ENCODE measurements at places on chromosomes 1 and 21.

DNA sequence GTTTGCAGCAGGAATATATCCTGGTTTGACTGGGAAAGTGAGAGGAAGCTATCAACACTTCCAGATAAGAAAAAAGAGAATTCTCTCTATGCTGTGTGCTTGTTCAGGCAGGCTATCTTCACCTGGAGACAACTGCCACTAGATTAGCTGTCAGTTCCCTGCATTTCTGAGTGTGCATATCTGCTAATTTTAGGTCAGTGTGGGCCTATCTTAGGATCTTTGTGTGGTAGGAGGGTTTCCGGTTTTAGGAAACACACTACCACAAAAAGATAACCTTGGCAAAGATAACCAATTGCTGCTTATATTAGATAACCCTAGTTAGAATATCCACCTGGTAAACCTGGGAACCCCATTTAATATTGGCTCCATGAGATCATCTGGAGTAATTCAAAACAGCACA, 22.5 kb upstream of the GBP5 start:
- DNase-seq: no peak

DNA sequence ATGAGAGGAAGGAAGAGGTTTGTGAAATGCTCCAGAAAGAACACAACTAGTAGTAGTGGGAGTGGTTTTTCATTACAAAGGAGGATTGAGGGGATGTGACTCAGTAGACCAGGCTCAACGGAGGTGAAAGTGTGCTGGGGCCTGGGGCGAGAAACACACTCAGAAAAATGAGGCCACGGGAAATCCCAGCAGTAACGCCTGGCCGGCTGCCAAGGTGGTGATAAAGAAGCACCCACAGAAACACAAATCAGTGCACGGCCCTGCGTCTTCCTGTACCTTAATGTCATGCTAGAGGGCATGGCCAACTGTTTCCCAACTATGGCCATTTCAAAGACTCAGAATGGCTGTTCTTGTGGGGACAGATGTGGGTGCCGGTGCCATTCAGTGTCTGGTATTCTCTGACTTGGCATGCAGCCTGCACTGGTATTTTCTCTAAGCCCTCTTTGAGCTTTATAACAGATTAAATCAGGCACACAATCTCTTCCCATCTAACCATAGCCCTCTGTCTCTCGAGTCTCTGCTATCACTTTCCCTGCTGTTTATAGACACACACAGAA, 38.2 kb downstream of the URB2 start:
- no peak for DNase-seq

GRCh38 chr1:18734001-18734400, 103.4 kb downstream of the PAX7 start:
- DNase-seq: no peak

GRCh38 chr21:31159808-31160207, 121.5 kb upstream of the KRTAP19-8 start:
- DNase-seq: no peak

GRCh38 chr1:199821029-199821779, 206.3 kb upstream of the NR5A2 start:
- DNase-seq: no peak

- DNase-seq: no peak
Measured at GRCh38 chr1:228207851-228208821, at the start of gene OBSCN. TSS of gene OBSCN (plus strand) at chr1:228208044. CDS start at chr1:228211784, 3,740 bp downstream.

GRCh38 chr1:94228640-94229375, 8.6 kb downstream of the ARHGAP29 start:
- no peak for DNase-seq

GRCh38 chr1:6143395-6143794, 36.7 kb downstream of the CHD5 start:
- no peak for DNase-seq

- no peak for DNase-seq
Measured at GRCh38 chr21:37281579-37281978, 14.4 kb upstream of the VPS26C start.

DNA sequence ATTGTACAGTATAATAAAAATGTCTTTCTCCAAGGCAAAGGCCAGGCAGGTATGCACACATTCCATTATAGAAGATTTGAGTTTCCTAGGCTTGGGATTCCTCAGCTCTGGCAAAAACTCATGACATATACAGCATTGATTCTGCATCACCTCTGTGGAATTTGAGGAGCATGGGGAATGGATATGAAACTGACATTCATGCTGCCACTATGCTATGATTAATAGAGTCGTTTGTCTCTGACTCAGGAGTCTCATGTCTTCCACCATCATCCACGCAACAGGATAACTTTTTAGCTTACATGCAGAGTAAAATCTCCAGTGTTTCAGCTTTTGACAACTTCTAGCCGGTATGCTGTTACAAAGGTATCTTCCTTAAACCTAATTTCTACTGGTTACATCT, 49.8 kb upstream of the ADORA3 start:
- no peak for DNase-seq

DNA sequence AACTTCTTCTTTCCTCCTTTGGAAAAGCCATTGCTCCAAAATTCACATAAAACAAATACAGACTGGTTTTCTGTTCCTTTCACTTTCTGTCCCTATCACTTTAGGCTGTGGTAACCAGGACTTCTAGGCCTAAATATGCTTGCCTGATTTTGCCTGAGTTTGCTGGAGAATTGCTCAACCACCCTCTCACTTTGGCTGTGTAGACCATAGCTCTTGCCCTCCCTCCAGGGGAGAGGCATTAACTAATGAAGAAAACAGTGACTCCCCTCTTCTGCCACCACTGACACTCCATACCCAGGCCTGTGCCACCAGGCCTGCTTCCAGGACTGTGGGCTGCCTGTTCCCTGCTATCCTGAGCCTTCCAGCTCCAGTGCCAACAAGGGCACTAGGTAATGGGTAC, 163.5 kb downstream of the TOMM20 start:
- no peak for DNase-seq

- no peak for DNase-seq
Measured at GRCh38 chr1:16922885-16923431, 1.2 kb downstream of the CROCC start.

DNA sequence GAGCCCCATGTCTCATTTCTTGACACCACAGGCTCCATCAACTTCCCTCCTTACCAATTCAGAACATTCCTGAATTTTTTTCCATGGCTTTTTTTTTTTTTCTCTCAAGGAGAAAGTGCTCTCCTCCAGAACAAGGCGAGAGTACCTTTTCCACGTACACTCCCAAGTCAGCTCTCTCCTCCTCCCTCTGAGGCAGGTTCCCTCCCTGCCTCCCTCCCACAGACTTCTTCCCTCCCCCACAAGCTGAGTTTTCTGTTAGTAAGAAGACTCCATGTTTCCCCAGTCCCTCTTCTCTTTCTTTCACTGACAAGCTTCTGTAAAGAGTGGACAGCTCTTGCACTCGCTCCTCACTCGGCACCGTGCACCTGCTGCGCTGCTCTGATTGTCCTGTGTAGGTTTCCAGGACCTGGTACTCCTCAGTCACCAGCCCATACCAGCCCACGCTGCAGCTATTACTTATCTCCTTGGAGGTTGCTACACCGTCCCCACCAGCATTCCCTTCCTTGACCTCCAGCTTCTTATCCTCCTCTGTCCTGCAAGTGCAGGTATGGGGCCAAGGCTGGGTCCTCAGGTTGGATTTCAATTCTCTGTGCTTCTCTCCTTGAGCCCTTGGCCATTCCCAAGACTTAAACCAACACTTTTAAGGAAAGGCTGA, 3.8 kb downstream of the TRAF5 start:
- DNase-seq: no peak

DNA sequence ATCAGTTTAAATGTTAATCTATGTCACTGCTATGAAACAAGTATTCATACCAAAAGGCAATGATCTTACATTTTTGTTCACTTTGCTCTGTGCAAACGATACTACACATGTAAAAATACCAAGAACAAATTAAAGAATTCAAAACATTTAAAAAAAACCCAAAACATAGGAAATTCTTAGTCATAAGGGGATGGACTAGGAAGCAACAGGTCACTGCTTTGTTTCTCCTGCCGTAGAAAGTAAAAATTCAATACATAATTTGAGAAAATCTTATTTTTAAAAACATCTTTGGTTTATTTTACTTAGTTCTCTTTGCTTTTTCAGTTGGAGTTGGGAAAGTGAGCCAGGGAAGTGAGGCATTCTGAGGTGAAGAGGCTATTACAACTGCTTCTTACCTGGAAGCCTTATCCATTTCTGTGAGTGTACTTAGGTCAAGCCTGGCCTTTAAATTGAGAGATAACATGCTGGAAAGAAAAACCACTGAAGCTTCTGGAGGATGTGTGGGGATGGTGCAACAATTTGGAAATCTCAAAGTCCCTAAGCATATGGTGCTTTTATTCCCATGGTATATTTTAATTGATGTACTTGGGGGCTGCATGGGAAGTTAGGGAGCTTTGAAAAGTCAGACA, 183.5 kb downstream of the CDC42BPA start:
- DNase-seq: no peak

DNA sequence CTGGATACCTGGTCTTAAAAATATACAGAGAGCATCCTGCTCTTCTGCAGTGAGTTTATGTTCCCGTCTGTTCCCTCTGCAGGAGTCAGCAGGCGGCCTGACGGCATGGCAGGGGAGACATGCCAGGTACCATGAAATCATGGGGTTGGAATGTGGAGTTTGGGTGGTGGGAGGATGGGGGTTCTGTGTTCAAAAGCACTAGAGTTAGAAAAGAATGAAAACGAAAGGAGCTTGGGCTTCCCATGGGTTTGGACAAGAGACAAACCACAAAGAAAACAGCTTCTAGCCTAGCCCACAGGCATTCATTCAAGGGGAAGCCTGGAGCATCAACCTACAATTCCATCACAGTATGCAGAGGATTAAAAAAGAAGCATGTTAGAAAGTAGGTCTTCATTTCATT, 59.9 kb downstream of the WARS2 start:
- DNase-seq: peak; percentile 41

DNA sequence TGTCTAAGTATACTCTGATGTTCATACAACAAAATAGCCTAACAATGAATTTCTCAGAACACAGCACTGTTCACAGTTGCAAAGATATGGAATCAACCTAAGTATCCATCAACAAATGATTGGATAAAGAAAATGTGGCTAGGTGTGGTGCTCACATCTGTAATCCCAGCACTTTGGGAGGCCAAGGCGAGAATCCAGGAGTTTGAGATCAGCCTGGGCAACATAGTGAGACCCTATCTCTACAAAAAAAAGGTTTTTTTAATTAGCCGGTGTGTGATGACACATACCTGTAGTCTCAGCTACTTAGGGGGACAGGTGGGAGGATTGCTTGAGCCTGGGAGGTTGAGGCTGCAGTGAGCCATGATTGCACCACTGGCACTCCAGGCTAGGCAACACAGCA, 10.7 kb downstream of the IFNAR2 start:
- no peak for DNase-seq

- DNase-seq: no peak
Measured at GRCh38 chr1:23463286-23463685, 20.7 kb downstream of the ASAP3 start.

DNA sequence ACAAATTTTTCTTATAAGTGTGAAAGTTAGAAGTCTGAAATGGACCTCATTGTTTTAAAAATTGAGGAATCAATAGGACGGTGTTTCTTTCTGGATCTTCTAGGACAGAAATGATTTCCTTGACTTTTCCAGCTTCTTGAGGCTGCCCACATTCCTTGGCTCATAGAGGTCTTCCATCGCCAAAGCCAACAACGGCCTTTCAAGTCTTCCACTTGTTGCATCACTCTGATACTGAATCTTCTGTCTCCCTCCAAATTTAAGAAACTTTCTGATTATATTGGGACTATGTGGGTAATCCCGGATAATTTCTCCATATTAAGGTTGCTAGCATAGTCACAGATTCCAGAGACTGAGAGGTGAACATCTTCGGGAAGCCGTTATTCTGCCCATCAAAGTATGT, 595.4 kb upstream of the ADAMTS5 start:
- no peak for DNase-seq

DNA sequence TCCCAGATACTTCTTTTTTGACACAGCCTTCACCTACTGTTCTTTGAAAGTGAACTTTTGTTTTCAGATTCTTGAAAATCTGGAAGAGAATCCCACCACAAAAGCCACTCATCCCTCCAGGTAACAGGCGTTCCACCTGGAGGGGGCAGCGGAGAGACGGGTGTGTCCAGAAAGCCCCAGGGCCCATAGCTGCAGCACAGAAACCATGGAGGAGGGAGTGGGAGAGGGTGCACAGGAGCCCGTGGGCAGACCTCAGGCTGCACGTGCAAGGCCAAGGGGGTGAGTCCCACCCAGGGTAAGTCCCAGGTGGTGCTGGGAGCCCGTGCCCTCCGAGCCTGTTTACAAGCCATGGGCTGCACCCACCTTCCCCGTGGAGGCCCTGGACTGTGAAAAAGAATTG, 86.5 kb downstream of the PSMG1 start:
- no peak for DNase-seq

- DNase-seq: no peak
Measured at GRCh38 chr21:33899199-33899598, 16.4 kb downstream of the ATP5PO start.

- no peak for DNase-seq
Measured at GRCh38 chr1:119569095-119569494, 62.1 kb downstream of the HSD3B1 start.

DNA sequence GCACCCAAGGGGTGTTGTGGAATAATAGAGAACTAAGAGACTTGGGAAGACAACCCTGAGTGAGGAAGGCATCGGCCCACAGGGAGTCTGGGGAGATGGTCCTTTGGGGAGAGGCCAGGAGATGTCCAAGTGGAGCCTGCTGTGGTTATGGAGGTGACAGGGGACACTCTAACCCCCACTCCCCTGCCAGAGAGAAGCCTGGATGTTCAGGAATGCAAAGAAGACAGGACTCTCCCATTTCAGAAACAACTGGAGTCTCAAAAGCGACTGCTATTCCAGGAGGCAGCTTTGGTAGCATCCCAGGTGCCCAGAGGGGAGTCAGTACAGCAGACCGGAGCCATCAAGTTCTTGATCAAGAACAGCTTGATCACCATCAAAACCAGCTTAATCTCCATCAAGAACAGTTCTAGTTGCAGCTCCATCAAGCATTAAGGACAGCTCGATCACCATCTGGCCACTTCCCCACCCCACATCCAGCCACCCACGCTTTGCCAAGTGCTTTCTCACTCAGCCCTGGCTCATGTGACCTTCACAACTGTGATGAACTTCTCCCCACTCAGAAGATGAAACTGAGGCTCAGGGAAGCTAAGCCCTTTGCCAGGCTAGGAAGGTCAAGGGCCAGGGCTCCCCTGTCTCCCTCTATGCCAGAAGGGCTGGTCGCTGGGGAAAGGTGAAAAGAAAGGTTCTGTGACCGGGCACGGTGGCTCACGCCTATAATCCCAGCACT, 743 bp downstream of the CD52 start:
- DNase-seq: no peak

DNA sequence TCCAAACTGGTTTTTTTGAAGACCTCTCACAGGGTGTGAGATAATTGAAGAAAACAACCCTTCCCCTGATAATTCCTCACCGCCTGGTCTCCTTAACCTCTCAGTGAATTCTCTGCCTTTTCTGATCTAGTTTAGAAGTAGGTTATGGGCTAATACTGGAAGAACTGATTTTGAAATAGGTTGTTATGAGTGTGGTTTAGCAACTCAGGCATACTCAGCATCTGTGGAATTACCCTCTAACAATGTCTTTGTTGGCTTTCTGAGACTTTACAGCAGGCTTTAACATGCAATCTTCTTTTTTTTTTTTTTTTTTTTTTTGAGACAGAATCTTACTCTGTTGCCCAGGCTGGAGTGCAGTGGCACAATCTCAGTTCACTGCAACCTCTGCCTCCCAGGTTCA, 10.3 kb upstream of the PLD5 start:
- DNase-seq: no peak

Measured in HFF-Myc (cell line).